Pancreas (tissue), 10 donors: ENCODE measurements at places on chromosomes 7 and 10.

- DNase-seq: no peak
Observed at GRCh38 chr7:20306180-20306946, 24.3 kb upstream of the ITGB8 start.

DNA sequence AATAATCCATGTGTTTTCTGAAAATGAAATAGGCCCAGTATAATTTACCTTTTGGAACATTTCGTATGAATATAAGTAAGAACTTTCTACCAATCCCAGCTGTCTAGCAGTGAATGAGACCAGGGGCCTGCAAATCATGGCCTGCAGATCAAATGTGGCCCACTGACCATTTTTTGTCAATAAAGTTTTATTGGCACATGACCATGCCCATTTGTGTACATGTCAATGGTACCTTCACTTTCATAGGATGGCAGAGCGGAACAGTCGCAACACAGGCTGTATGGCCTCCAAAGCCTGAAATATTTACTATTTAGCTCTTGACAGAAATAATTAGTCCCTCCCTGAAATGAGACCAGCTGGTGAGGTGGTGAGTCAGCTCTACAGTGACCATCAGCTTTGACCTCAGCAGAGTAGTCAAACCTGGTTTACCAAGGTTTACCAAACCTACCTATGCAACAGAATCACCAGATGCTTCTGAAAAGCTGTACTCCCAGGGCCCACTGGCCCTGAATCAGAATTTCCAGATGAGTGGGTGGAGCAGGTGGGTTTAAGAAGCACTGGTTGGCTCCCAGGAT, 13.8 kb upstream of the C10orf90 start:
- DNase-seq: no peak

DNA sequence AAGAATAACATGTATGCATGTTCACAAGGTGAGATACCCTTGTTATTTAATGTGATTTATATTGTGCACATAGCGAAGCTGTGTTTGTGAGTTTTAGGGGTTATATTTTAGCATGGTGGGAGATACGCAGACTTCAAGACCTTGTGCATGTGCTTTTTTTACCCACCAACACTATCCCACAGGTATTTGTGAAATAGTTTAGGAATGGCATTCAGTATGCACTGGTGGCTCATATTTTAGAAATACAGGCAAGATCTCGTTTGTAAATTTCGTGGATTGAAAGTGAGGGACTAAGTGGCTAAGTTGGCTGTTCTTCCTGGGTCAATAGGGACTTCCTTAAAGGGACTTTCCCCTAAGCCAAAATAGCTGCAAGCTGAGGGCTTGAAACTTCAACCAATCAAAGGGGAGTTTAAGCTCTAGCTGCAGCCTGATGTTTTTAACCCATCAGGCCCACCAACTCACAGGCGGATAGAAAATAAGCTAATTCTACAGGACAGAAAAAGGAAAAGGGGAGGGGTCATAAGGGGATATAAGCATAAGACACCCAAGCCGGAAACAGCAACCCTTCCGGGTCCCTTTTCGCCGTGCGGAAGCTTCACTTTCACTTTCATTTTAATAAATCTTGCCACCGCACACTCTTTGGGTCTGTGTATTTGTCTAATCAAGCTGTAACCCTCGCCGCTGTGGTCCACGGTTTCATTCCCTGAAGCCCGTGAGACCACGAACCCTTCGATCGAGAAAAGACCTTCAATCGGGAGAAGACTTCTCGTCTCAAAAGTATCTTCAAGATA, 291.0 kb downstream of the GPR158 start:
- no peak for DNase-seq

DNA sequence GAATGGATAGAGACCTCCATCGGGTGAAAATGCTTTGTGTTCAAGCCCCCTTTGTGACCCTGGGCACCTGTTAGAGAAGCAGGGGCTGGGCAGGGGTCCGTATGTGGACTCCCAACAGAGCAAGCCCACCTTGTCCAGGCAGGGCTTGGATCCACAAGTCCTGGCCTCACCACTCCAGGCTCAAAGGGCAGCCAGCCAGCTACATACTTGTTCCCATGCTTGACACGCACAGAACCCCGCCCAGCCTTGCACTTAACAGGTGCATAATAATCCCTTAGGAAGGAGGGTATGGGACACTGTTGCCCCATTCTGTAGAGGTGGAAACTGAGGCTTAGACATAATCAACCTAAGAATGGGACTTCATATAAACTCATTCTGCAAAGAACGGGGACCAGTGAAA, 160.6 kb downstream of the PRKAG2 start:
- DNase-seq: no peak

GRCh38 chr10:65779985-65780384, 1145.9 kb upstream of the LRRTM3 start:
- DNase-seq: no peak

GRCh38 chr10:117726596-117727295, 184.2 kb downstream of the EMX2 start:
- DNase-seq: no peak

DNA sequence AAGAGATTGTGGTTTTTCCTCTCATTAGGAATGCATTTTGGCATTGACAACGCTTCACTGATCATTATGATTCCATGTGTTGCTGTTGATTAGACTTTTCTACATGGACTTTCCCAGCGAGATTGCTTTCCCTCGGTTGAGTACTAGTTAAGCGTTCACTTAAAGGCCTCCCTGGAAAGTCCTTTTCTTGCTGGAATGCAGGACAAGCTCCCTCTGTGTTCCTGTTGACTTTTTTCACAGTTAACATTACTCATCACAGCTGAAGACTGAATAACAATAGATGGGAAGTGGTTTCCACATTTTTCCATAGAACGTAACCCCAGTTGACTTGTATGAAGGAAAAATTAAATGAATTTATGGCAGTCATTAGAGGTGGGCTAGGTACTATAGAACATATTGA, 2.6 kb upstream of the CAV1 start:
- DNase-seq: no peak

DNA sequence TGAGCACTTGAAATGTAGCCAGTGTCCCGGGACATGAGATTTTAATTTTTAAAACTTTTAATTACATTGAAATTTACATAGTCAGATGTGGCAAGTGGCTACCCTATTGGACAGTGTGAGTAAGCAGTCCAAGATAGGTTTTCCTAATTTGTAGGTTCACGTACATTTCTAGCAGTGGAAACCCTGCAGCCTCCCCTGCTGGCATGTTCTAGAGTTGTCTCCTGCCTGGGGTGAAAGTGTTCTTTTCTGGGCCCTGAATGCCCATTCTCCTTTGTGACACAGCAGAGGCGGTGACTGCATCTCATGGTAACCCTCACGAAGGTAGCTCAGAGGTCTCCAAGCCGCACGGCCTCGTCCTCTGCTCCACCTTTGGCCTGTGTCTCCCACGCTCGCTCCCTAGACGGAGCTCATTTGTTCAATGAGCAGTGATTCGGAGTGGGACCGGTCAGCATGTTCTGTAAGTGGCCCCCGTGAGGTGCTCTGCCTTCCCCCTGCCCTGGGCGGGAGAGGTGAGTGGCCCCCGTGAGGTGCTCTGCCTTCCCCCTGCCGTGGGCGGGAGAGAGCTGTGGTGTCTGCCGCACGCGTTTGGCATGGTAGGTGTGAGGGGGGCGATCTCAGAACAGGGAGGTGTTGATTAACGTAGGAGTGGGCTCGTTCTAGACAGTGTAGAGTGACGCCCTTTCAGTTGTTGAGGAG, 18.0 kb downstream of the WDR37 start:
- DNase-seq: no peak
